ENCODE measurements at places on chromosomes 16 and 17.

DNA sequence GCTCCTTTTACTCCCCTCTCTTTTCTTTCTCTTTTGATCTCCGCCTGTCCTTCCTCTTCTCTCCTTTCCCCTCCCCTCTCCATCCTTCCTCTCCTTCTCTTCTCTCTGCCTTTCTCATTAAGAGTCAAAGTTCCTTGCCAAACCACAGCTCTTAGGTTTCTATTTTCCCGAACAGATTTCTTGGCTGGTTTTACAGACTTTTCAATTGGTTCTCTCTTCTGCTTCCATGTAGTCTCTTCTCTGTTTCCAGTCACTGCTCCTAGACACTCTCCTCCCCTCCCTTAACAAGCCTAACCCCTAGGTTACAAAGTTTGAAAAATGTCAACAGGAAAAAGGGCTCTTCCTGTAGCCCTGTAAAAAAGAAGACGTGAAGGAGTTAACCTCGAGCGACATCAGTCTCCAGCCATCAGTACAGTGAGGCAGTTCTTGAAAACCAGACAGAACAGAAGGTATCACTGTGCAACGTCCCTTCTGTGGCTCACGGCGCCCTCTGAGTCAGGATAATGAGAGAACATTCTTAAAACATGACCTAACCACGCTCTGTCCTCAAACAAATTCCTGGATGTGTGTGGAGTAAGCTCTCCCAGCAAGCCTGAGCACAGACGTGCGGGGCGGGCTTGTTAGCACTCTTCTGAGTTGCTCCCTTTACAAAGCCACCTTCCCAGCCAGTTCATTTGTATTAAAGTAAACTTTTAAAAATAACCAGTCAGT lies 11.6 kb upstream of the MARCHF10 start:
- DNase-seq: peak; percentile 42

- DNase-seq: peak; percentile 93
Measured at GRCh38 chr16:57485916-57486857, at the start of gene DOK4. Gene DOK4 (minus strand): TSS chr16:57486493. CDS start chr16:57479507, 6,986 bp downstream.

DNA sequence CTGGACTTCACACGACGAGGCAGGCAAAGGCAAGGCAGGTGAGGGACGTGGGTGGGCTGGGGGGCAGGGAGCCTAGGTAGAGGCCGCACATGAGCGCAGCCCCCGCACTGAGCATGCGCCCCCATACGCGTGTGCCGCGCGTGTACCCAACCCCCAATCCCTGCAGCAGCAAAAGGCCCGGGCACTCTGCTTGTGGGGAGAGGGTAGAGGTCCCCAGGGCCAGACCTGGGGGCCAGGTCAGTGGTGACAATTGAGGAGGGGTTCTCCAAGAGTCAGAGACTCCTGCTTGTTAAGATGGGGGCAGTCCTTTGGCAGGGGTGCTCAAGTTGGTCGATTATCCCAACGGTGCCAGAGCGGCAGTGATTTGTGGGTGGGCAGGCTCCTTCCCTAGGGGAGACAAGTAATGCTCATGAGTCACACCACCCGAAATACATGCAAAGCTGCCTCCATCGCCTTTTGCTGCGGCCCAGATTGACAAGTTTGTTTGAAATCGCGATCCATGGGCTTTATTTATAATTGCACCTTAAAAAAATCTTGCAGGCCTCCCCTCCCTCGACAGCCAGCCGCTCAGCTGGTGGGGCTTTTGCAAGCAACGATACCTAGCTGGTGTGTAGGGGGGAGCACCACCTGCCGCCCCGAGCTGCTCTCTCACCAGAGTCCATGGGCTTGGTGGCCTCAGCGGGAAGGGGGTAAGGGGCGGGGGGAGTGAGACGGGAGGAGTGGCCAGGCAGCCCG lies 1.1 kb upstream of the GIT1 start:
- DNase-seq: peak; percentile 26

- DNase-seq: no peak
Measured at GRCh38 chr16:4351880-4352279, 759 bp upstream of the PAM16 start.

DNA sequence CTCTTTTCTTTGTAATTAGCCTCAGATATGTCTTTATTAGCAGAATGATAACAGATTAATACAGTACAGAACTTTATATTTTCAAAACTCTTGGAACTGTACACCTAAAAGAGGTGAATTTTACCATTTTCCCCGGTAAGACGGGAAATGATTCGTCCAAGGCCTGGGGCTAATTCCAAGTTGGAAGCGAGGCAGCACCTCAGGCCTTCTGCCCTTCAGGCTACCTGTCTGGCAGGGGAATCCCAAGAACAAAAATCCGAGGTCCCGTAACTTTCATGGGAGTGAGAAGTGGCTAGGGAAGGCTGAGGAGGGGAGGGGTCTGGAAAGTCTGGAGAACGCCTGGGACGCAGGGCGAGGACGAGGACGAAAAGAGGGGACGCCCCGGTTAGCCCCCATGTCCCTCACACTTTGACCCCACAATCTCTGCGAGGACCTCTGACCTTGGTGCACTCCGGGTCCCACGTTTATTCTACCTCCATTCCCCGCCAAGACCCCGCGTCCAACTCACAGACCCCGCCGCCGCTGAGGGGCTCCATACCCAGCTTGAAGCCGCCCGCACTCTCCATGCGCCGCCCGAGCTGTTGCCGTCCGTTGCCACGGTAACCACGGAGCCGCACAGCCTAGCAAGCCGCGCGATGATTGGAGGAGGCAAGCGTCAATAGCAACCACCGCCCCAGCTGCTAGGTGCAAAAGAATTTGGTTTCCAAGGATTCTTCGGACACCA lies at the start of gene HYDIN:
Gene HYDIN, minus strand, starts transcription at position 601 of the 724 bp plus-strand sequence. CDS start 43,827 bp downstream, outside the sequence.
- peak; percentile 94 for DNase-seq

- DNase-seq: peak; percentile 88
Measured at GRCh38 chr16:29811896-29812665, at the start of gene PRRT2. Gene PRRT2 (plus strand): TSS chr16:29812193. CDS start chr16:29813055, 862 bp downstream.

GRCh38 chr17:31650756-31651520 lies 208.1 kb downstream of the COPRS start:
- no peak for DNase-seq

GRCh38 chr17:78797691-78798585 lies 15.9 kb upstream of the CYTH1 start:
- no peak for DNase-seq

- no peak for DNase-seq
Measured at GRCh38 chr16:57800200-57801097, 1.8 kb downstream of the KIFC3 start.

DNA sequence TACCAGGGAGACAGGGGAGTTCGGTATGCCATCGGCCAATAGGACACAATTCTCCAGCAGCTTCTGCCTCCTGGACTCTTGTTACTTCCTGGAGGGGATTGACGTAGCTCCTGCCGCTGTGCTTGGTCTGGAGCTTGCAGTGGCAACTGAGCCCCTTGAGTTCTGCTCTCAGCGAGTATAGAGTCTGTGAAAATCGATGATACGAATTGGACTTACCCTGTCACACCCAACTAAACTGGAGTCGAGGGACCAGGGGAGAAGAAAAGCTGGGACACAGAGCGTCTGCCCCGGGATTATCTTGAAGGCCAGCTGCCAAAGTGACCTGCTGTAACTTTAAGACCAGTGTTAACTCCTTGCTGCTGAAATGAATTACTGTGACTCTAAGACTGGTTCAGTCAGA lies 22.2 kb downstream of the SEC14L1 start:
- no peak for DNase-seq

- no peak for DNase-seq
Measured at GRCh38 chr17:77147357-77147801, 6.6 kb downstream of the SEC14L1 start.

GRCh38 chr17:2266045-2266864 lies 37.3 kb downstream of the SMG6 start:
- no peak for DNase-seq

DNA sequence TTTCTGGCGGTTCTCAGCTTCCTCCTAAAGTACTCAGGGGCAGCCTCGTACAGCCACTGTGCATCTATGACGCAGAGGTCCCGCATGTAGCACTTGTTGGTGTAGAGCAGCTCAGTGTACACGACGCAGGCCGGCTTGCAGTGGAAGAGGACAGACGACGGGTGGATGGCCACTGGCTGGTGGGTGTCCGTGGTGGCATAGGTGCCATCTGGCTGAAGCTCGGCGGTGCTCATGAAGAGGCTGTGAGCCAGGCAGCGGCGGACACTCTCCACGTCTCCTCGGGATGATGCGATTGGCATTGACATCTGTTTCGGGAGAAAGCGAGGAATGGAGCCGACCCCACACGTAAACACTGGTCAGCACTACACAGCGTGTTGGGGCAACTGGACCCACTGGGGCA lies 5.3 kb upstream of the C1QBP start:
- DNase-seq: no peak

DNA sequence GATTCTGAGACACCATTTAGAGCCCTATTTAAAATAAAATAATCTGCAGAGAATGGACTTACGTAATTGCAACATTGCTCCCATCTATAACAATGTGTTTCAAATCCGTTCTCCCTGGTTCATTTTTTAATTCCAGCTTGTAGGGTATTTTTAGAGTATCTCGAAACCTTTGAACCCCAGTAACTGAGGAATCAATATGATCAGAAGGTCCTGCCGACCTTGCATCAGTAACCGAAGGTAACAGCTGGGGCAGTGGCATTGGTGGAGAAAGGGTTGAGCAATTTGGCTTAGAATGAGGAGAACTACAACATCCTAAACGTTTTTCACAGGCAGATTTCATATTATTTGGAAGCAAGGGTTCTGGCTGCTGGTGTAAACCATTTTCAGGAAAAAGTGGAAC lies 49.3 kb downstream of the N4BP1 start:
- DNase-seq: no peak

- DNase-seq: no peak
Measured at GRCh38 chr17:49530118-49530517, 35.0 kb downstream of the NGFR start.

- no peak for DNase-seq
Measured at GRCh38 chr16:30136971-30137605, 14.1 kb upstream of the MAPK3 start.

- DNase-seq: no peak
Measured at GRCh38 chr16:84611041-84611440, 6.8 kb downstream of the COTL1 start.

- DNase-seq: no peak
Measured at GRCh38 chr17:21548236-21548635, 144.1 kb upstream of the KCNJ18 start.

DNA sequence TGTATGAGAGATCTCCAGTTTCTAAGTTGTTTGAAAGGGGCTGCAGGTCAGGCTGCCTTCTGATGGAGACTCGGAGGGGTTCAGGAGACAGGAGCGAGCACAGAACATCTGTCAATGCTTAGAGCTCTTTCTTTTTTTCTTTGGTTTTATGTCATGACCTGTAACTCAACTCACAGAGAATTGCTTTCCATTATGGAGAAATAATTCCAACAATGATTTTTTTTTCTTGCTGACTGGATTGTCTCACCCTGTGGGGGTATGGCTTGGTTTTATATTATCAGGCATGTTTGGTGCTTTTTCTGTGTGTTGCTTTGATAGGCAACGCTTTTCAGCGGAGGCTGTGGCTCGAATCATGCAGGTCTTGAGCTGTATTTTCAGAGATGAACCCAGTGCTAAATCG lies 10.7 kb upstream of the KCNJ2 start:
- DNase-seq: no peak

GRCh38 chr16:396199-396598 lies 800 bp upstream of the NME4 start:
- DNase-seq: no peak

- DNase-seq: no peak
Measured at GRCh38 chr16:72794319-72794718, 253.6 kb downstream of the ZFHX3 start.

- no peak for DNase-seq
Measured at GRCh38 chr17:16254773-16255400, 37.9 kb downstream of the PIGL start.

DNA sequence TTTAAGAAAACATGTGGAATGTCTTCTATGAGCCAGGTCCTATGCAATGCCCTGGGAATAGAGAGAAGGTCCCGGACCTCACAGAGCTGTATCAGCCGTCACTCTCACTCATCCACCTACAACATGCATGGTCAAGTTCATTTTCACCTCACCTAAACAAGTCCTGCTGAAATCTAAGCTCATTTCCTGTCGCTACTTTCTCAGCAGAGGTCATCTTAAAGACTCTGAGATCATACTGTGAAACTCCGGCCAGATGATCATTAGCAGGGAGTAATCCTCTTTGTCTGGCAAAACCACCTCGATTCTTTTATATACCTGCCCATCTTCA lies 66.2 kb upstream of the LYRM9 start:
- no peak for DNase-seq

DNA sequence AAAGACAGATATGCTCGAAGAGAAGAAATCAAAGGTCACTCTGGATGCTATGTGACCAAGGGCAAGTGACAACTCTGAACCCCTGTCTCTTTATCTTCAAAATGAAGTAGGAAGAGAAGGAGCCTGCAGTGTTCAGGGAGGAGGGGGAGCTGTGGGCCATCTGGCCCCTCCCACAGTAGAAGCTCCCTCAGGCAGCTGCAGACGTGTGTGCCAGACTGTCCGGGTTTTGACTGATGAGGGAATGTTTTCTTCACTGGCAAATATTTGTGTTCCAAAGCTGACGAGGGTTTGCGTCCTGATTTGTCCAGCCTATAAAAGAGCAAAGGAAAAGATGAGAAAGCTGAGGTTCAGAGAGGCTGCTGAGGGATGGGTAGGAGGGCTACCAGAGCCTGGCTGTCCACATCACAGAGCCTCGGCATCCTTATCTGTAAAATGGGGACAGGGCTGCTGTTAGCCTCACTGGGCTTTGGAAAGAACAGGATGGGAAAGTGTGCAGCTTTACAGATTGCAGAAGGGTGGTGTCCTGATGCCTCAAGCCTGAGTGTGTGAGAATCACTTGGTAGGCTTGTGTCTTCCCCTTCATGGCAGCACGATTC lies 1.8 kb upstream of the GINS2 start:
- no peak for DNase-seq

GRCh38 chr17:18035704-18036103 lies 3.3 kb downstream of the ATPAF2 start:
- no peak for DNase-seq

DNA sequence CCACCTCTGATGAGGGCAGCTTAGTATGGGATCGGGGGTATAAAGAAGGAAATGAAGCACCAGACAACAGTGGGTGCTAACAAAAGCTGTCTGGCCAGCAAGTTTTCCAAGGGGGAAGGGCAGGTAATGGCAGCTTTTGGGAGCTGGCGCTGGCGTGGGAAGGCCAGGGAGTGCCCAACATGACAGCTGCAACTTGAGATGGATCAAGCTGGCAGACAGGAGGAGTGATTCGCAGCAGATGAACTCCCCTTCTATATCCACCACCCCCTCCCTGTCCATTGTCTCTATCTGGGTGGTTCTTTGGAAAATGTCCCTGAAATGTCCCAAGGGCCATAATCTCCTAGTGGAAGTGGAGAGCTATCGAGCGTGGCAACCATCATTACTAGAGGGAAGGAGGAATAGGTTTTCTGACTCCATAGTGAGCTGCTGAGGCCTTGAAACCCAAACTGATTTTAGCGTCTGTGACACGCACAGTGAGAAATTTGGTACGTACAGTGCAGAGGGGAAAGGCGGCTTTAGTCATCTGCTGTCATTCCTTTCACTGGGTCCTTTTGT lies 4.8 kb upstream of the INPP5K start:
- DNase-seq: no peak

- DNase-seq: no peak
Measured at GRCh38 chr17:1047177-1047878, 50.4 kb downstream of the TIMM22 start.

Data from nephron progenitor cell (in vitro differentiated cells).